ENCODE measurements at places on chromosomes 5 and 9.

DNA sequence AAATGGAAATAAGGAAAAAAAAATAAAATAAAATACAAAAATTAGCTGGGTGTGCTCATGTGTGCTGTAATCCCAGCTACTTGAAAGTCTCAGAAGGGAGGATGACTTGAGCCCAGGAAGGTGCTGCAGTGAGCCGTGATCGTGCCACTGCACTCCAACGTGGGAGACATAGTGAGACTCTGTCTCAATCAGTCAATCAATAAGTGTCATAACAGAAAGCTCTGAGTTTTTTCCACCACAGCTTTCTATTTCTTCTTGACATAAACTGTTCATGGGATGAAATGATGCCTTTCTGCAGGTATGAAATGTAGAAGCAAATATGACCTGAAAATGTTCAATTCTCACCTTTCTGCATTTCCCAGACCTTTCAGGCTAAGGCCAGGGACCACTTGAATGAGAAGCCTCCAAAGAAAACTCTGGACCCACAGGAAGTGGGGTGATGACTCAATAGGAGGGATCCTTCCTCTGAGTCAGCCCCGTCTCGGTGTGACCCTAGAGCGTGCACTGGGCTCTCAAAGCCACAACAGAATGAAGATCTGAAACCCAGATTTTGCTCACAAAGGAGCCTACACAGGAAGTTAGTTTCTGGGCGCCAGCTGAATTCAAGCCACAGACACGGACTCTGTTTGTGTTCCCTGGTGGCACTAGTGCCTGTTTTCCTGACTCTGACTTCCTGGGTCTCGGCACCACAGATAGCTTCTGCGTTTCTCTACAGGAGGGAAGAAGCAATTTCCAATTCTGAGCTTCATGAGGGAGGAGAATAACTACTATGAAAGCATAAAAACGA, 62.0 kb downstream of the ANKH start:
- no peaks in the 10 kb centered on the region for H3K4me1 ChIP-seq
- H3K27ac ChIP-seq = no peak overlapping the region
- no peak for DNase-seq
- H3K27me3 ChIP-seq = no peaks in the 10 kb centered on the region
- H3K4me3 ChIP-seq = no peak overlapping the region

GRCh38 chr5:56440871-56441740, 208.0 kb upstream of the ANKRD55 start:
- H3K36me3 ChIP-seq = no peaks in the 10 kb centered on the region
- H3K4me1 ChIP-seq = peaks cover 9% of the 10 kb centered on the region
- peak; percentile 49 for DNase-seq
- no peaks in the 10 kb centered on the region for H3K27me3 ChIP-seq
- H3K27ac ChIP-seq = peak overlapping the region; percentile 73

DNA sequence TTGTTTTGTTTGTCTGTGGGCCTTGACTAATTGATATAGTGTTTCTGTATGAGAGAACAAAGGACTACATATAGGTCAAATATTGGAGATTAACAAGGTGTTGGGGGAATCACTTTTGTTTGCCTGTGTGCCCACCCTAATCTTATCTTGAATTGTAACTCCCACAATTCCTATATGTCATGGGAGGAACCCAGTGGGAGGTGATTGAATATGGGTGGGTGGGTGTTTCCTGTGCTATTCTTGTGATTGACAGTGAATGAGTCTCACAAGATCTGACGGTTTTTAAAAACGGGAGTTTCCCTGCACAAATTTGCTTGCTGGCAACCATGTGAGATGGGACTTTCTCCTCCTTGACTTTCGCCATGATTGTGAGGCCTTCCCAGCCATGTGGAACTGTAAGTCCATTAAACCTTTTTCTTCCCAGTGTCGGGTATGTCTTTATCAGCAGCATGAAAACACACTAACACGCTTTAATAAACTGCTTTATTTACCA, 64.9 kb upstream of the HSPB3 start:
- peak overlapping the region; percentile 43 for H3K27ac ChIP-seq
- H3K4me1 ChIP-seq = peaks cover 11% of the 10 kb centered on the region
- DNase-seq = no peak

DNA sequence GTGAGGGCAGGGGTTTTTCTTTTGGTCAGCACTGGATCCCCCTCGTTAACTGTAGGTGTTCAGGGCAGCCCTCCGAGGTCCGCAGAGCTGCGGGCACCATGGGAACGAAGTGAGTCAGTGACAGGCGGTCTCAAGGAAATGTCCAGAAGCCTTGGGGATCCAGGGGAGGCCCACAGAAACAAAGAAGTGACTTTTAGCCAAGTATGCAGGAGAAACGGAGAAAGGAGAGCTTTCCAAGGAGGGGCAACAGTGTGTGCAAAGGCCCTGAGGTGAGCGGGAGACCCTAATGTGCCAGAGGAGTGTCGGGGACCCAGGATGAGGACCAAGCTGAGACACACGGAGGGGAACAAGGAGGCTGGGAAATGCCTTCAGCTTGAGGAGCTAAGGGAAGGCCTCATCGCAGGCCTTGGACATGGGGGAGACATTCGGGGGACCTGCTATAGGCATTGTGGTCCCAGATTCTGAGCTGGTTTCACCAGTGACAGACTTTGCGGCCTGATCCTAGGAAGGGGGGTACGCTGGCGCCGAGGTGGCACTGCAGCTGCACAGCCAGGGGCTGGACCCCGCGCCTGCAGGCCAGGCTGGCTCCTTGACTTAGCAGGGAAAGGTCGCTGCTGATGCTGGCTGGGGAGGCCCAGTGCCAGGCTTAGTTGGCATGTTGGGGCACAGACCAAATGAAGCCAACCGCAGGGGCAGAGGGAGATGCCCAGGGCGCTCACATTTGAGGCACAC, 3.3 kb downstream of the LTC4S start:
- peak overlapping the region; percentile 50 for H3K4me3 ChIP-seq
- peaks cover 10% of the 10 kb centered on the region for H3K4me1 ChIP-seq
- no peak for DNase-seq
- no peaks in the 10 kb centered on the region for H3K36me3 ChIP-seq

GRCh38 chr5:141883184-141883891, 5.1 kb upstream of the PCDH1 start:
- peaks cover 67% of the 10 kb centered on the region for H3K27me3 ChIP-seq
- H3K4me3 ChIP-seq = no peak overlapping the region
- DNase-seq = peak; percentile 70
- peaks cover 6% of the 10 kb centered on the region for H3K4me1 ChIP-seq
- H3K36me3 ChIP-seq = no peaks in the 10 kb centered on the region

DNA sequence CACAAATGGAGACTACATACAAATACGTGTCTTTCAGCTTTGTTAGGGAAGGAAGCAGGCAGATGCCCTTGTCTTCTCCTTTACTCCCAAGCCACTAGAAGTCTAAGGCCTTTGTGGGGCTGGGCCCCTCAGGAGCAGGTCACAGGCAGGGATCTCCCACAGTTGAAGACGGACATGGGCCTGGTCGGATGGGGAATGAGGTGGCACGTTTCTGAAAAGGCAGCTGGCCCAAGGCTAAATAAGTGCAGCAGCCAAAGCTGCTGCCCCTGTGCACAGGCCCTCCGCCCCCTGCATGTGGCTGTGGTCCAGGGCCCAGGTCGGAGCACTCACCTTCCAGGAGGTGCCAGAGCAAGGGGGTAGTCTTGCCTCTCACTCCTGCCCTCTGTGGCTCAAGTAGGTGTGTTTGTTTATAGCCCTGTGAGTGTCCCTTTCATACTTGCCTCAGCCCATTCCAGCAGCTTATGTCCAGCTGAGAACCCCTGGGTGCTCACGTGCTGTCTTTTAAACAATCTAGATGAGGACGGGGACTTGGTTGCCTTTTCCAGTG, 1.8 kb downstream of the SQSTM1 start:
- H3K27ac ChIP-seq = peak overlapping the region; percentile 99
- H3K4me3 ChIP-seq = peak overlapping the region; percentile 79
- no peaks in the 10 kb centered on the region for H3K36me3 ChIP-seq
- H3K27me3 ChIP-seq = no peaks in the 10 kb centered on the region
- H3K4me1 ChIP-seq = peaks cover 55% of the 10 kb centered on the region

DNA sequence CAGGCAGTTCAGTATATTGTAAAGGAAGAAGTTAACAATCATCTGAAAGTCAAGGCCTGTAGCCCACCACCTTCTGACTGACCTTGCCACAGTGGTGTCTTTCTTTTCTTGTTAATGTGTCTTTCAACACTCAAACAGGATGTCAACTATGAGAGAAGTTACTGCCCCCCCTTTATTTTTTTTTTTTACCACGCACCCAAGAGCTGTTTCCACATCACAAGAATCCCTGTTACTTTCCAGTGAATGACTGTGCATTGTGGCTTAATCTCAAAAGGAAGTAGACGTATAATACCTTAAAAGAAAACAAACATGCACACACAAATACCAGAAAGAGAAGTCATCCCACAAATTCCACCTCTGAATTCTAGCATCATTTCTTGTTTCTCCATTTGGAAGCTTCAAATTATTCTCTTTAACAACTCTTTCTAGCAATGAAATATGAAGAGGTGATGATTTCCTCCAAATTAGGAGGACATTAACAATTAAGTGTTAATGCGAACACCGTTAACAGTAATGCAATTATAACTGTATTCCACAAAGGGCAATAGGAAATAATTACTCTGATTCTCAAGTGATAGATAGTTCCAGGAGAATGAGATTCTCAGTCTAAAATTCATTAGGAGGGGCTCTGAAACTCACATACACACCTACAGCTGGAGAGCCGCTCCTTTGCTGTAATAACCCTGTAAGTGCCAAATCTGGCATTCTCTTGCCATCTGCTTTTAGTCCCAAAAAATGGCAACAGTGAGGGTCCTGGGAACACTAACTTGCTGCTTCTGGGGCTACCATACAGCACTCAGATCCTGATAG, 201.0 kb downstream of the EFNA5 start:
- no peaks in the 10 kb centered on the region for H3K27me3 ChIP-seq
- no peaks in the 10 kb centered on the region for H3K36me3 ChIP-seq
- peaks cover 24% of the 10 kb centered on the region for H3K4me1 ChIP-seq
- peak overlapping the region; percentile 52 for H3K27ac ChIP-seq

GRCh38 chr9:114613087-114613486, 2.0 kb downstream of the TMEM268 start:
- no peak overlapping the region for H3K4me3 ChIP-seq
- no peaks in the 10 kb centered on the region for H3K27me3 ChIP-seq
- H3K27ac ChIP-seq = peak overlapping the region; percentile 99
- no peaks in the 10 kb centered on the region for H3K36me3 ChIP-seq
- H3K4me1 ChIP-seq = peaks cover 21% of the 10 kb centered on the region
- DNase-seq = no peak

DNA sequence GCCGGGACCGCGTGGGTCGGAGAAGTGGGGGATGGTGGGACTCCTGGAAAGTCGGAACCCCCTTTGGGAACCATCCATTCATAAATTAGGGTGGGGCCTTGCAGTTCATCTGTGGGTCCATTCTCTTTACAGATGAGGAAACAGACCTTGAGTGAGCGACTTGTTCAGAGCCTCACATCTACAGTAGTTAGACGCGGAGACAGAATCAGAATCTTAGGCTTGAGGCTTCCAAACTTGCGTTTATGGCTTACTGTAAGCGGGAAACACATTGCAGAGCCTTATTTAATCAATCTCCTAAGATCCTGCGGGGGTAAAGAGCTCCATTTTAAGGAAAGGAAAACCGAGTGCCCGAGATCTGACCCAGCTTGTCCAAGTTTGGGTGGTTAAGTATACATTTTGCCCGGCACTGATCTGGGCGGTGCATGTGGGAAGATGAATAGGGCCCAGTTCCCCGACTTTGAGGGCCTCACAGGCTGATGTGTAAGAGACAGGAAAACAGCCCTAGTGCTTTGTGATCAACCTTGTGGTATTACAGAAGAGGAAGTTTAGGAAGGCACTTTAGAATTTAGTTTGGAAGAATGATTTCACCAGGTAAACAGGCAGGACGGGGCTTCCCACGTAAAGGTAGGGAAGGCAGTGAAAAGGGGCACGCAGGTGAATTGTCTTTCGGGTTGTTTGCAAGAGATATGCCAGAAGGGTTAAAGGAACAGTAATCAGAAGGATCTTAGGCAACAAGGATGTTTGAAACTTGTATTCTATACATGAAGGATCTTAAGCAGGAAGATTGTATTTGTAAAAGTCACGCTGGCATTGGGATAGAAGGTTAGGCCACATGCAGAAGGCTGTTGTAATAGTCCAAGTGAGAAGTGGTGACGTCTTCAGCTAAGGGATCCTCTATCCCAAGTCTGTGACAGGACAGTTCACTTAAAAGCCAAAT, 744 bp downstream of the TARS1 start:
- peaks cover 20% of the 10 kb centered on the region for H3K4me1 ChIP-seq
- DNase-seq = peak; percentile 40
- H3K27me3 ChIP-seq = no peaks in the 10 kb centered on the region
- H3K4me3 ChIP-seq = peak overlapping the region; percentile 72
- no peaks in the 10 kb centered on the region for H3K36me3 ChIP-seq

DNA sequence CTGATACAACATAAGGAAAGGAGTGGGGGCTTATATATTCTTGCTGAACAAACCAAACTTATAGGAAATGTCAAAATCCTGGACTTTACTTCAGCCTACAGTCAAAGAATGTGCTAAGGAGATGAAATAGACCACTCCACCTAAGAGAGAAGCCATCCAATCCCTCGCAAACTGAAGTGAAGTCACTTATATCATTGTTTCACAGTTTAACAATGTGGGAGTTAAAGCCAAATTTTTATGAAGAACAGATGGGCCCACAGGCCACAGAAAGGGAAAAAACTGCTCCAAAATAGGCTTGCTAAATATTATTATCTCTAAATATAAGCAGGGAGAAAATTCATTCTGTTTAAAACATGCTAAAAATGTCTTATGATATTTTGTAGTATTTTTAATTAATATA, 233.3 kb downstream of the GAS1 start:
- H3K4me3 ChIP-seq = no peak overlapping the region
- H3K27me3 ChIP-seq = no peaks in the 10 kb centered on the region
- DNase-seq = no peak
- H3K27ac ChIP-seq = no peak overlapping the region
- H3K4me1 ChIP-seq = no peaks in the 10 kb centered on the region

- no peaks in the 10 kb centered on the region for H3K36me3 ChIP-seq
- H3K4me1 ChIP-seq = peaks cover 12% of the 10 kb centered on the region
- DNase-seq = no peak
- H3K27me3 ChIP-seq = no peaks in the 10 kb centered on the region
These were observed 146.4 kb downstream of the SGCD start for GRCh38 chr5:156473269-156473908.

GRCh38 chr5:178389796-178390195, 157.2 kb upstream of the PHYKPL start:
- H3K27me3 ChIP-seq = no peaks in the 10 kb centered on the region
- DNase-seq = no peak
- no peaks in the 10 kb centered on the region for H3K36me3 ChIP-seq
- peaks cover 17% of the 10 kb centered on the region for H3K4me1 ChIP-seq
- no peak overlapping the region for H3K27ac ChIP-seq
- no peak overlapping the region for H3K4me3 ChIP-seq

GRCh38 chr5:16727755-16728325, 111.0 kb upstream of the RETREG1 start:
- H3K27me3 ChIP-seq = no peaks in the 10 kb centered on the region
- no peak for DNase-seq
- H3K27ac ChIP-seq = peak overlapping the region; percentile 18
- no peak overlapping the region for H3K4me3 ChIP-seq

- no peak overlapping the region for H3K4me3 ChIP-seq
- no peaks in the 10 kb centered on the region for H3K27me3 ChIP-seq
- H3K4me1 ChIP-seq = peaks cover 27% of the 10 kb centered on the region
- no peak for DNase-seq
These were observed 17.2 kb upstream of the C5orf47 start for GRCh38 chr5:173971681-173972345.
